ENCODE measurements at places on chromosomes 4 and X. TPM values are rescaled to one million over a fixed set of nuclear protein-coding genes. Genes with fewer than 3 reads are reported as not detected.

The CSAG3 gene
- not detected for total RNA-seq

The HTR2C gene
- not detected for total RNA-seq

The CCKAR gene
- total RNA-seq = not detected

The SMIM20 gene
- total RNA-seq = 24.1 TPM

The REPS2 gene
- 0.85 TPM for total RNA-seq
